ENCODE measurements at places on chromosomes 2 and 18.

GRCh38 chr2:188051706-188052105 lies 240.0 kb upstream of the GULP1 start:
- no peak for DNase-seq

DNA sequence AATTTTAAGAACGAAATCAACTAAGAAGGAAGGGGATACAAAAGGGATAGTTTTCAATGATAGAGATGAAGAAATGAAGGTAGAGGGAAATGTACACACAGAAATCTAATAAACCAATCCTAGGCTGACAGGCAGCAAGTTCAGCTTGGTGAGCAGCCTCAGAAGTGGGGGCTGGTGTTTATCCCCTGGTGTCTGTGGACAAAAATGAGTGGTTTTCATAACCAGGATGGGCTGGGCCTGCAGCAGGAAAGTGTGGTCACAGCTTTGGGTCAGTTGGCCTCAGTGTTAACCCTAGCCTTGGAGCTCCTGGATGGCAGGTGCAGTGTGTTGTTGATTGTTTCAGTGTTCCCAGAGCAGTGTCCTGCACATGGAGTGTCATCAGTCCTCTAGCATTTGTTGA lies 14.3 kb downstream of the IL18R1 start:
- no peak for DNase-seq

DNA sequence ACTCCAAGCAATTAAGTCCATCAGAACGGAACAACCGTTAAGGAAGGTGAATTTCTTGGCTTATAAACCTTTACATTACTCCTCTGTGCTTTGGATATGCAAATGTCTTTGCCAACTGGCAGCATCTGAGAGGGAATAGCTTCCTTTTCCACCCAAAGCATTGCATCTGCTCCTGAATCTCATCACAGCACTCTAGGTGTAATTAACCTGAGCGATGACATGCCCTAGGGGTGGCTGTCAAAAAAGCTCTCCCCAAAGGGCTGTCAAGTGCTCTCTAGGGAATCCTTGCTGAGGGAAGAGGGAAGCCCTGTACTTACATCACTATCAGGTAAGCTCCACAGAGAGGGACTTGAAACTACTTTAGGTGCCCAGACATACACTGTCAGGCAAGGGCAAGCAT lies 5.5 kb upstream of the SMARCAL1 start:
- DNase-seq = peak; percentile 28

- DNase-seq = no peak
These were observed 57.7 kb downstream of the ARHGEF4 start for GRCh38 chr2:130894326-130894942.

GRCh38 chr2:219314804-219315468 lies 5.7 kb upstream of the PTPRN start:
- DNase-seq = no peak

DNA sequence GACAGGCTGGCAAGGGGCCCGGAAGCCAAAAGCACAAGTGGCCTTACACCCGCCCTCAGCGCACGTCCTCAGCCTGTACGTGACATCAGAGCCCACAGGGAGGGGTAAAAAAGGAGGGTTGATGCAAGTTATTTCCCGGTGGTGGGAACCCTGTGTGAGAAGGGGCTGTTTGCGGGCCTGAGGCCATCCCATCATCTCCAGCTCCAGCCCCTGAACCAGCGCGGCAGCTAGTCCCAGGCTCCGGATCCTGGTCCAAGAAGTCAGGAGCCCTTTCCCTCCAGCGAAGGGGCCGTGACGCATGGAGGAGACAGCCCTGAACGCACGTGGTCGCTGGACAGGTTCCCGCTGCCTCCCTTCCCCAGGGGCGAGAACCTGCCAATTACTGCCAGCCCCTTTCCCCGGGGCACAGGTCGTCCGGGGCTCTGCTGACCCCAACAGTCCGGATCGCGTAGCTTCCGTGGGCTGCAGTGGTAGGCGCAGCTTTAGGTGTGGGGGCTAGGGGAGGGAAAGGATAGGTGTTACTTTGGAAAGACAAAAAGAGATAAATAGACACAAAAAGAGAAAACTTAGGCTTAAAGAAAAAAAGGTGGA lies 1.3 kb upstream of the LRP2 start:
- peak; percentile 90 for DNase-seq

GRCh38 chr2:230472621-230473018 lies 56.6 kb downstream of the SP100 start:
- DNase-seq = no peak

GRCh38 chr2:109380502-109381326 lies 233.1 kb downstream of the SEPTIN10 start:
- DNase-seq = no peak

DNA sequence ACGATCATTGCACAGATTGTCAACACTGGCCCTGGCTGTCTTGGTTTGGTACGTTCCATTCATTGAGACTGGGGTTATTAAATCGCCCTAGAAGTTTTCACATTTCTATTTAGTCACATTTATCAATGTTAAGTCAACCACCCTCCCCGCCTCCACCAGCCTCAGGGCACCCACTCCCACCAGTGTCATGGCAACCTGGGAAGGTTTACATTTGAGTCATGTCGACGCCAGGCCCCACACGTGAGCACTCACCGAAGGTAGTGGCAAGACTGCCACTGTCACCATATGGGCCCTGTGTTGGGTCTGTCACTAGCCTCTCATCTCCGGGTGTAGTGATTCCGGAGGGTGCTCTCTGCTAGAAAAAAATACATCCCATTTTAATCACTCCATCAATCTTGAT lies 194.2 kb downstream of the TWIST2 start:
- DNase-seq = no peak

GRCh38 chr2:173298536-173299097 lies 56.1 kb upstream of the CDCA7 start:
- DNase-seq = no peak

DNA sequence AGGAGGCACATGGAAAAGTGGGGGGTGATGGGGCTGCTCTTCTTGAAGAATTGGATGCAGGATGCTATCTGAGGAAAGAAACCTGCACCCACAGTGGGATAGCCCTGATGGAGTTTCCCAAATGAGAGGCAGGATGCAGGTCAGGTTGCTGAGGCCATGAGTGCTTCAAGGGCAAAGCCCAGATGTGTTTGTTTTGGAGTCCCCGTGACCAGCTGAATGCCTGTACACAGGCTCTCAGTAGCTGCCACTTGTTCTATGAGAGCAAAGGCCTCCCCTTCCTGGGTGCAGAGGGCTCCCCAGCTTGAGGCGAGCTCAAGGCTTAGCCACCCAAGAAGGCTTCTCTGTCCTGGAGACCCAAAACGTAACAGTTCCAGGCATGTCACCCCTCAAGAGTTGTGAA lies 192.7 kb downstream of the SEPTIN10 start:
- DNase-seq = no peak

GRCh38 chr2:227366769-227367426 lies 12.2 kb downstream of the TM4SF20 start:
- no peak for DNase-seq

DNA sequence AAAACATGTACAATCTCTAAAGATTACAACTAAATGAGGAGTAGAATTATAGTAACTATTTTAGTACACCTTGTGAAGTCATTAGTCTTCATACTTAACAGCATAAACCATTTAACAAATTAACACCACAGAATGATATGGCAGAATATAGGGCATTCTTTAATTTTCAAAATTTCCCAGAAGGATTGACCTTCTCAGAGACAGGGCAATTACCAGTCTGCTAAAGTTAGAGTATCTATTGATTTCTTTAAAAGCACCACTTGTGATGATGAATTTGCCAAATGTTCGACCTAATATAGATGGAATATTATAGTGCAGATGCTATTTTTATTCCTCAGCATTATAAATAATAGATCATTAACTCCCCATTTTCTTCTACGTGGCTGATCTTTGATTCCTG lies 192.6 kb downstream of the DPP4 start:
- DNase-seq = no peak

DNA sequence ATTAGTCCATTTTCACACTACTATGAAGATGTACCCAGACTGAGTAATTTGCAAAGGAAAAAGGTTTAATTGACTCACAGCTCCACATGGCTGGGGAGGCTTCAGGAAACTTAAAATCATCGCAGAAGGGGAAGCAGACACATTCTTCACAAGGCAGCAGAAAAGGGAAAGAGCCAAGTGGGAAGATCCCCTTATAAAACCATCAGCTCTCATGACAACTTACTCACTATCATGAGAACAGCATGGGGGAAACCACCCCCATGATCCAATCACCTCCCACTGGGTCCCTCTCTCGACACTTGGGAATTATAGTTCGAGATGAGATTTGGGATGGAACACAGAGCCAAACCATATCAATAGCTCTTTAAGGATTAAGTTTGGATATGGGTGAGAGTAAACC lies 246.1 kb upstream of the CYRIA start:
- no peak for DNase-seq

DNA sequence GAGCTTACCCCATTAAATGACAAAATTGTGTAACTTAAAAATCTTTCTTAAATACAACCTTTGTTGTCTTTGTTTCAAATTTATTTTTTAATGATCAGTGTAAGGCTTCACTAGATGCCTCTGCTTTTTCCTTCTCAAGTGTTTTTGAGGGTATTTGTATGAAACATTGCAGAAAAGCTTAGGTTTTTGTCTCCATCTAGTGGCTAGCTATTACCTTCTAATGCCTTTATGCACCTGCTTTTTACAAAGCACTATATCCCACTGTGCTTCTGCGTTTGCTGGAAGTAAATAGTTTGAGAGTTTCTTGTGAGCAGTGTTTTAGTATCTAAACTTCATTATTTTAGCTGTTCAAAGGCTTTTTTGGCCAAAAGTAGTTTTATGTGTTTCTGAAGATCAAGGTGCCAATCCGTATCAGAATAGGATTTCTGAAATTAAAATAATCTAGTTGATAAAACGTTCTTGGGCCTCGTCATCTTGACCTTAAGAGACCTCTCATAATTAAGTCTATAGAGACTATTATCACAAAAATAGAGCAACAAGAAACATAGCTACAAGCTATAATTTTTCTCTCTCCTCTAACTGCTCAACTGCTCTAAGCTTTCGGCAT lies 47.0 kb downstream of the IWS1 start:
- DNase-seq = peak; percentile 20

GRCh38 chr18:53441761-53442414 lies 782.6 kb downstream of the MBD2 start:
- no peak for DNase-seq

DNA sequence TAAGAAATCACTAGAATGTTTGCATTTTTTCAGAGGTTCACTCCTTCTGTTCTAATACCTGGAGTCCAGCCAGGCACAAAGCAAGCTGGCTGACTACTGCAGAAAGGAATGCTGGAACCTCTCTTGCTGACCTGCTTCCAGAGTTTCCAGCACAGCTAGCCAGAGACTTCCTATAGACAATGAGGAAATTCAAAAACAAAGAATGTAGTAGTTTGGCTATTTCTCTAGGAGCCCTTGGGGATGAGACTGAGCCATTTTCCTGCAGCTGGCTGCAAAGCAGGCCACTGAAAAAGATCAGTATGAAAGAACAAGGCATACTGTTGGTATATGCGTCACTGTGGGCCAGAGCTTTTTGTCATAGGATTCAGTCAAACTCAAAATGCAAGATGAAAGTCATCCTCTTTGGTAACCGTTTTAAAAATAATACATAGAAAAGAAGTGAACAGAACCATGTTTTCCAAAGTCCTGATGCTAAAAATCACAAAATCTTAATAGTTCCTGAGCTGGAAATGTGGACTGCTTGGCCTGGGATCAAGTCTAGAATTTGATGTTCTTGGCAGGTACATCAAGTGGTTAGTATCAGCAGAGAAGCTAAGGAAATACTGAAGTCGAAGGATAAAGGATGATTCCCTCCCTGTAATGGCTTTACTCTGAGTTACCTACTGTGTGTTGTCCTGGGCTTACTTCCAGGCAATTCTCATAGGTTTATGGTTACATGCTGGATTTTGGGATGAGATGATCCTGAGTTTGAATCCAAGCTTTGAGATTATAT lies 9.0 kb upstream of the DSEL start:
- DNase-seq = peak; percentile 65

Measured in ELF-1 (cell line).